ENCODE measurements at places on chromosomes 2 and 18.

- no peak for DNase-seq
Observed at GRCh38 chr2:47641366-47641765, 141.6 kb upstream of the MSH6 start.

GRCh38 chr2:218849721-218850120 lies 9.9 kb upstream of the WNT6 start:
- no peak for DNase-seq

- DNase-seq: no peak
Observed at GRCh38 chr2:20450201-20450999, 3.5 kb downstream of the RHOB start.

GRCh38 chr2:233892793-233893192 lies 24.4 kb upstream of the TRPM8 start:
- DNase-seq: no peak

- no peak for DNase-seq
Observed at GRCh38 chr18:22789600-22789999, 143.5 kb upstream of the RBBP8 start.

- no peak for DNase-seq
Observed at GRCh38 chr2:104286841-104287240, 567.1 kb upstream of the POU3F3 start.

GRCh38 chr2:39246382-39246980 lies 2.7 kb upstream of the CDKL4 start:
- DNase-seq: no peak

All from activated CD4-positive, alpha-beta T cell treated with anti-CD3 and anti-CD28 coated beads, Interleukin-2, amount 50 U/mL, for 1 hour (primary cell).